T1000 (cell line): ENCODE measurements at places on chromosomes 16 and 17.

GRCh38 chr16:79212114-79212791, 388.3 kb downstream of the MAF start:
- DNase-seq: no peak

DNA sequence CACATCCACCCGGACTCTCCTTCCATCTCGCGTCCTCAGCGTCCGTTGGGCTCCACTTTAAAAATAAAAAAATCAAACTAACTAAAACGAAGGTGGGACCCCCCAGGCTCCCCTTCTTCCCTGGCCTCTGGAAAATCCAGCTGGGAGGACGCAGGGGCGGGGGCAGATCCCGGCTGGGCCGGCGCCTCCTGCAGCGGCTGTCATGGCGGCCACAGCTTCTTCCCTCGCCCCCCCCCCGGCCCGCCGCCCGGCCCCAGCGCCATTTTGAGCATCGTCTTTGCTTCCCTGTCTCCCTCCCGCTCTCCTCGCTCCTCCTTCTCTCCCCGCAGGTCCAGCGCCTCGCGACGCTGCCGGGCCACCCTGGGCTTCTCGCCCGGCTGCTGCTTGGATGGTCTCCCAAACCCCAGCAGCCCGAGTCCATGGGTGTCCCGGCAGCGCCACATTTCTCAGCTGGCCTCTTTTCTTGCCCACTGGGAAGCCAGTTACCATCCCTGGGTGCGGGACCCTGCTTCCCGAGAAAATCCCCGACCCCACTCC, 3.3 kb downstream of the HOXB2 start:
- DNase-seq: peak; percentile 51

DNA sequence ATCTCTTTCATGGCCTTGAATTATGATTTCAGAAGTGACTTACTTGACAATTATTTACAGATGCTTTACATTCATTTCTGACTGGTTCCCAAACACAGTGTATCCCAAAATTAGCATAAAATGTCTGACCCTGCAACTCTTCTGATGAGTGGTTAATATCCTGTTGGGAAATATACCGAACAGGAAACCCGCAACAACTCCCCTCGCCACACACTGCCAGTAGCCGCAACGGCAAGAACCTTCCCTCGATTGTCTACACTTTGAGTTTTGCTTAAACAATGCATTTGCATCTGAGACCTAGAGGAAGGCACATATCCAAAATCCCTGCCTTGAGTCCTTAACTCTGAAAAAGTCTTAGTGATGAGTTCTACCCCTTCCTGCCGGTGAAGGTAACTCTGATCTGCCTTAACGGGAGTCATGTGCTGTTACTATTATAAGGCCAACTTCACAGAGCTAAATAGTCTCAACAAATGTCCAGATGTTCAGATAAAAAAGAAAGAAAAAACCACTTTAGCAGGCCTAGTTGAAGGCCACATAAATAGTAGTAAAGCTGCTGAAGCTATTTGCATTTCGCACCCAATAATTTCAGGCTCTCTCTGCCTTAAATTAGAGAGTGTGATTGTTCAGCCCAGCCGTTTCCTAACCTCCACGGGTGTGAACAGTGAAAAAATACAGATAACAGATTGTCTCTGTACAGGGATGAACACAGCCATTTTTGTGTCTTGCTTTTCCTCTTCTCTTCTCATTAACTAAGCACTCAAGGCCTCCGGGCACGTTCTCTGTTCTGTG, 321.1 kb downstream of the HS3ST3B1 start:
- DNase-seq: no peak

DNA sequence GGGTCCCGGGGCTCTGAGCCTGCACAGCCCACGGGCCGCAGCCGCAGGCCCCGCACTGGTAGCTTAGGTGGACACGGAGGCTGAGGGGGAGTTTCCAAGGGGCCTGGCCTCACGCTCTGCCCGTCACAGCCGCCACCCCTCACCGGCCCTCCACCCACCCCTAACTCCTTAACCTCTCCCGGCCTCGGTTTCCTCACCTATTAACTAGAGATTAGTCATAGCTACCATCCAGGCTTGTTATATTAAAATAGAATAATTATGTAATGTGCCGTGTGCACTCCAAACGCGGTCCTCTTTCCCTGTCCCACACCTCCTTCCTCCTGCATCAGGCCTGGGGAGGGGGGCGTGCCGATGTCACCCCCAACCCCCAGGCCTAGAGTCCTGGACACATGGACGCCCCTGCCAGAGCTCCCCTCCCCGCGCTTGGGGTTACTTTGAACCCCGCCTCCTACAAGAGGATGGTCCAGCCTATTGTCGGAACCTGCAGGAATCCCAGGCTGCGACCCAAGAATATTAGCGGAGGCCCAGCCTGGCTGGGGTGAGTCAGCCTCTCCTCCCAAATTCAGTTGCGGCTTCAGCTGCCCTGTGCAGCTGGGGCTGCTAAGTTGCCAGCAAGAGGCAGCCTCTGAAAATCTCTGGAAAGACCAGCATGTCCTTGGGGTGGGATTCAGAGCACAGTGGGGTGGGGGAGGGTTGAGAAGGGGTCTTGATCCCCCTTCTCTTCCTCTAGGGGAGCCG, 17.3 kb downstream of the SOCS3 start:
- DNase-seq: peak; percentile 77

- no peak for DNase-seq
Measured at GRCh38 chr17:34151102-34151501, 104.0 kb upstream of the CCL2 start.

- DNase-seq: no peak
Measured at GRCh38 chr16:28863929-28864793, 518 bp downstream of the SH2B1 start.

GRCh38 chr16:88746506-88746905, 38.5 kb downstream of the PIEZO1 start:
- DNase-seq: no peak

DNA sequence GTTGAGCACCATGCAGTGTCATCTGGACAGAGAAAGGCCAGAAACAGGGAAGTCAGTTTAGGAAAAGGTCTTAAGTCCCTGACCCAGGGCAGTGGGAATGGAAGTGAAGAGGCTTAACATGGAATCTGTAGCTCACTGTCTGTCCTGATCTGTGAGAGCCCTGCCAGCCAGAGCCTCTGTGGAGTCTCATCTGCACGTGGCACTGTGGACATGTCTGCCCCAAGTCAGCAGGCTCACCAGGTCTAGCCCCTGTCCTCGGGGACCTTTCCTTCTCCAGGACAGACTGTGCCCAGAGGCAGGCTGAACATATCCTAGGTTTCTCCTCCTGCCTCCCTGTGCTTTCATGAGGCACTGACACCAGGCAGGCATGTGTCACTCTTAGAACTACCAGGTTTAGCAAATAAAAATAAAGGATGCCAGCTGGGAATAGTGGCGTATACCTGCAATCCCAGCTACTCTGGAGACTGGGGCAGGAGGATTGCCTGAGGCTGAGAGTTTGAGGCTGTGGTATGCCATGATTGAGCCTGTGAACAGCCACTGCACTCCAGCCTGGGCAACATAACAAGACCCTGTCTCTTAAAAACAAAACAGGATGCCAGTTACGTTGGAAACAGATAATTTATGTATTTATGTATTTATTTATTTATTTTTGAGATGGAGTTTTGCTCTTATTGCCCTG, 22.4 kb downstream of the UNK start:
- no peak for DNase-seq

DNA sequence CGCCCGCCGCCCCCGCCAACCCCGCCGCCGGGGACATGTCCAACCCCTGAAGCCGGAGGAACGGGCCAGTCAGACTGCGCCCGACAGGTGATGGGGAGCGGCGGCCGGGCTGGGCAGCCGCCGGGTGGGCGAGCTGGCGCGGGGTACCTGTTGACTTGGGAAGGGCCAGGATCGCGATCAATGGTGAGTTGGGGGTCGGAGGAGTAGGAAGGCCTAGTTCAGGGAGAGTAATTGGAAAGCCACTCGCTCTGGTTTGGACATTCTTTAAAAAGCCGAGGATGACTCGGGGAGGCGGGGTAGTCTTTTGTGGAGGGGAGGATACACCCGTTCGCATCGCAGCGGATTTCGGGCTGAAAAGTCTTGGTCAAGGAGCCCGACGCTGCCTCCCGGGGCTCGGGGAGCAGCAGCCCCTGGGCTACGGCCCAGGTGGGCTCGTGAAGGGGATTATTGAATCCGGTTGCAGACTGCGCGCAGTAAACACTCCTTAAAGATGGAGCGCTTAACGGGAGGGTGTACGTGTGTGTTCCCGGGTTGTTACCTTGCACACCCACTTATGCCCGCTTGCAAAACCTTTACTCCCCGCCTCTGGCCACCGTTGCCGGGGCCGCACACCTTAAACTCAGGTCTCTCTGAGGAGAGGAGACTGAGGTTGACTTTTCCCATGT, 123.8 kb downstream of the GOSR1 start:
- no peak for DNase-seq

GRCh38 chr17:83034525-83034924, 44.9 kb upstream of the METRNL start:
- no peak for DNase-seq

DNA sequence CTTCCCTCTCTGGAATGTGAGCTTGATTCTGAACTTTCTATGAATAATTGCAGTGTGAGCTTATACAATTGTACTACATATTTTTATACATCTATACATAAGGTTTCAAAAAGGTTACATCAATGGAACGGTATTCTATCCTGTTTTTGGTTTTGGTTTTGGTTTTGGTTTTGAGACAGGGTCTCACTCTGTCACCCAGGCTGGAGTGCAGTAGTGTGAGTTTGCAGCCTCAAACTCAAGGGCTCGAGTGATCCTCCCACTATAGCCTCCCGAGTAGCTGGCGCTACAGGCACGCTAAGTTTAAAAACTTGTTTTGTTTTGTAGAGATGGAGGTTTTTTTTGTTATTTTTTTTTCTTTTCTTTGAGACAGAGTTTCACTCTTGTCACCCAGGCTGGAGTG, 1.1 kb downstream of the CTRB1 start:
- DNase-seq: no peak

DNA sequence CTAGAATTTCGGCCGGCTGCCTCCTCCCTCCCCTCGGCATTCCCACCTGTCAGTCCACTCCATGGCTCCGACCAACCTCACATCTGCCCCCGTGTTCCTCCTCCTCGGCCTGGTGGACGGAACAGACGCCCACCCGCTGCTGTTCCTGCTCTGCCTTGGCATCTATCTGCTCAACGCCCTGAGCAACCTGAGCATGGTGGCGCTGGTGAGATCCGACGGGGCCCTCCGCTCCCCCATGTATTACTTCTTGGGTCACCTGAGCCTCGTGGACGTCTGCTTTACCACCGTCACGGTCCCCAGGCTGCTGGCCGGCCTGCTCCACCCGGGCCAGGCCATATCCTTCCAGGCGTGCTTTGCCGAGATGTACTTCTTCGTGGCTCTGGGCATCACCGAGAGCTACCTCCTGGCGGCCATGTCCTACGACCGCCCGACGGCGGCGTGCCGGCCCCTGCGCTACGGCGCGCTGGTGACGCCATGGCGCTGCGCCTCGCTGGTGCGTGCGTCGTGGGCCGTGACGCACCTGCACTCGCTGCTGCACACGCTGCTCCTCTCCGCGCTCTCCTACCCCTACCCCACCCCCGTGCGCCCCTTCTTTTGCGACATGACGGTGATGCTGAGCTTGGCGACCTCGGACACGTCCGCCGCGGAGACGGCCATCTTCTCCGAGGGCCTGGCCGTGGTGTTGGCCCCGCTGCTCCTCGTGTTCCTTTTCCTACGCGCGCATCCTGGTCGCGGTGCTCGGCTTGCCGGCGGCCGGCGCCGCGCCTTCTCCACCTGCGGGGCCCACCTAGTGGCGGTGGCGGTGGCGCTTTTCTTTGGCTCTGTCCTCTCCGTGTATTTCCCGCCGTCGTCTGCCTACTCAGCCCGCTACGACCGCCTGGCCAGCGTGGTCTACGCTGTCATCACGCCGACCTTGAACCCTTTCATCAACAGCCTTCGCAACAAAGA, at the start of gene OR3A2:
Gene OR3A2, minus strand, starts transcription at position 440 of the 948 bp plus-strand sequence.
- no peak for DNase-seq

- DNase-seq: no peak
Measured at GRCh38 chr17:71099003-71099714, 929.8 kb downstream of the KCNJ2 start.

DNA sequence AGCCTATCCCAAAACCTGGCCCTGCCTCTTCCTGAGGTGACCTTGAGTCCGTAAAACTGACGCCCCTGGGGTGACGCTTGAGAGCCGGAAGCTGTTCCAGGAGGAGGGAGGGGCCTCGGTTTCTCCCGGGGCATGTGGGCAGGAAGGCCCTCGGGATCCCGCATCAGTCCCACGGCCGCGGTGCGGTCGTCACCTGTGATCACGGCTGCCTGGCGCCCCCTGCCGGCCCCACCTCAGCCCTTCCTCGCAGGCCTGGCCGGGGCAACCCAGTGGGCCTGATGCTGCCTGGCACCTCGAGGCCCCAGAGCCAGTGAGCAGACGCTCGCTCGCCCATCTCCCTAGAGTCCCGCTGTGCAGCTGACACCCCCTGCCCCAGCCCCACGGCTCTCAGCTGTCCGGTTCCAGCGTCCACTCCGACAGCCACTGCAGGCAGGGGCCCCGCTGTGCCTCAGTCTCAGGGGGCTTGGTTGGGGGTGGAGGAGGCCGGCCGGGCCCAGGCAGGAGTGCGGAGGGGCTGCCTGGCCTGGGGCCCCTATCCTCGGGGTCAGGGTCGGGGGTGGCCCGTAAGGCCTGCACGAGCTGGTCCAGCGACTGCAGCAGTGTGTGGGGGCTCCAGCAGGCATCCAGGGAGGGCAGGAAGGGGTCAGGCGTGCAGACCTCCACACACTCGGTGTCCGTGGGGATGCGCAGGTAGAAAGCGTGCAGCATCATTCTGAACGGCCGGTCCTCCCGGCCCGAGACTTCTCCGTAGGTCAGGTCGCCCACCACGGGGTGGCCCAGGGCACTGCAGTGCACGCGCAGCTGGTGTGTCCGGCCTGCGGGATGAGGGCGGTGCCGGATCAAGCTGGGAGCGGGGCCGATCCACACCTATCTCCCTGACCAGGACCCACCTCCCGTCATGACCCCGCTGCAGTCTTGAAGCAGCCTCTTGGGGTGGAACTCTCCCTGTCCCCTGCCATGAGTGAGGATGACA, 2.3 kb downstream of the RPUSD1 start:
- peak; percentile 48 for DNase-seq

GRCh38 chr17:65518256-65518655, 43.2 kb downstream of the AXIN2 start:
- DNase-seq: no peak

GRCh38 chr17:45052052-45052772, 780 bp upstream of the DCAKD start:
- DNase-seq: no peak

- DNase-seq: no peak
Measured at GRCh38 chr16:30088237-30088831, 3.4 kb downstream of the TBX6 start.

DNA sequence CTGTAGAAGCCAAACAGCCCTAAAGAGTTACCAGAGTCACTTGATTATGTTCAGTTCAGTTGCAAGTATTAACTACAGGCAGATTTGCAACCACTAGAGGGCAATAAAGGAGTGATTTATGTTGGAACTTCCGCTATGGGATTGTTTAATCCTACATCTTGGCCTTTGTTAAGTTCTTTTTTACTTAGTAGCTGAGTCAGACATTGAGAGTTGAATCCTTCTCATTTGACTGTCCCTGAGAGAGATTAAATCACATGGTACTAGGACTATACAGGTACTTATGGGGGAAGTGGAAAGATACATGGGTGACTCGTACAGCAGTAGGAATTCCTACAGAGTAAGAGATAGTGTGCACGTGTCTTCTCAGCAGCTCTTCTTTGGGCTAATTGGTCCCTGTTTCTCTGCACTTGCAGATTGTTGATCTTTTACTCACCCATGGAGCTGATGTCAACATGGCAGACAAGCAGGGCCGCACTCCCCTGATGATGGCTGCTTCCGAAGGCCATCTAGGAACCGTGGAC, 40.3 kb downstream of the CYB561 start:
- DNase-seq: peak; percentile 52

- DNase-seq: no peak
Measured at GRCh38 chr17:7223375-7223774, 3.6 kb downstream of the ACADVL start.
